ENCODE measurements at places on chromosomes 1 and 21.
A peak's percentile ranks its signal among the peaks of the same experiment; 100 is the strongest.

GRCh38 chr1:44820328-44821239 is 12.3 kb downstream of the BTBD19 start:
- DNase-seq, result no peak

DNA sequence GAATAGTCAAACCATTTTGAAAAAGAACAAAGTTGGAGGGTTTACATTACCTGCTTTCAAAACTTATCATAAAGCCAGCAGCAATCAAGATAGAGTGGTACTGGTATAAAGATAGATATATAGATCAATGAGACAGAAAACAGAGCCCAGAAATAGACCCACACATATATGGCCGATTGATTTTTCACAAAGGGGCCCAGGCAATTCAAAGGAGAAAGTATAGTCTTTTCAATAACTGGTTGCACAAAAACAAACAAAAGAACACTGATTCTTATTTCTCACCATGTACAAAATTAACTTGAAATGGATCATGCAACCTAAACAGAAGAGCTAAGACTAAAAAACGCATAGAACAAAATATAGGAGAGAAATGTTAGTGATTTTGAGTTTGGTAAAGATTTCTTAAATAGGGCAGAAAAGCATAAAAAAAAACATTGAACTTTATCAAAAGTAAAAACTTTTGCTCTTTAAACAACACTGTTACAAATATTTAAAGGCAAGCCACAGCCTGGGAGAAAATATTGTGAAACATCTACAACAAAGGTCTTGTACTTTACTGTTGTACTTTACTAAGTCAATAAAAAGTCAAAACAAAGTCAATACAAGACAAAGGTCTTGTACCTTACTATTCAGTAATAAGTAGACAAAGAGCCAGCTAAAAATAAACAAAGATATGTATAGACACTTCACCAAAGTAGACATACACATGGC is 50.2 kb downstream of the ST3GAL3 start:
- DNase-seq, result peak; percentile 17

GRCh38 chr1:12776801-12777557 is 3.4 kb downstream of the PRAMEF12 start:
- DNase-seq, result no peak

- DNase-seq, result no peak
Measured at GRCh38 chr1:24609949-24610517, 33.1 kb upstream of the SRRM1 start.

DNA sequence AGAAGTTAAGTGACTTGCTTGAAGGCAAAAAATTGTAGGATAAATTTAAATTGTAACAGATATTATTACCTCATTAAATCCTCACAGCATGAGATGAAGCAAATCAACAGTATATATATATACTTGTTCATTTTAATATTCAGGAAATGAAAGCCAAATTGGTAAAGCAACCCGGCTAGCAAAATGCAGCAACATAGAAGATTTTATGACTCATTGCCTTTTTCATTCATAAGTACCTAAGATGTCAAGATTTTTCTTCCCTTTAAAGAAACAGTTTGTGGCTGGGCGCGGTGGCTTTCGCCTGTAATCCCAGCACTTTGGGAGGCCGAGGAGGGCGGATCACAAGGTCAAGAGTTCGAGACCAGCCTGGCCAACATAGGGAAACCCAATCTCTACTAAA is 190.5 kb upstream of the NRIP1 start:
- no peak for DNase-seq

- no peak for DNase-seq
Measured at GRCh38 chr1:182995894-182996293, 27.3 kb upstream of the LAMC1 start.

DNA sequence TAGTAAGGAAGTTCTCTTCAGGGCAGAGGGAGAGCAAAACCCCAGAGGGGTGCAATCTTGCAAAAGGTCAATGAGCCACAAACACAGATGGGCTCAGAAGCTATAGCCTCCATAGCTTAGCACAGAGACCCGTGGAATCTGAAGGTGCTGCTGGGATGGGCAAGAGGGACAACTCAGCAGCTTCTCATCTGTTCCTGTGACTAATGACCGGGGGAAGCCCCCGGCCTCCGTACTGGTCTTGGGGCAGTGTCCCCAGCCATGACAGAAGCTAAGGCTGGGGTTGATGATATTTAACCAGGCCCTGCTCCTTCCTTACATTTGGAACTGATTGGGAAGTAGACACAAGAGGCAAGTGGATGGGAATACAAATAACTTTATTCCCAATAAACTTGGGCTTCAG is 19.1 kb downstream of the EXOC8 start:
- no peak for DNase-seq

DNA sequence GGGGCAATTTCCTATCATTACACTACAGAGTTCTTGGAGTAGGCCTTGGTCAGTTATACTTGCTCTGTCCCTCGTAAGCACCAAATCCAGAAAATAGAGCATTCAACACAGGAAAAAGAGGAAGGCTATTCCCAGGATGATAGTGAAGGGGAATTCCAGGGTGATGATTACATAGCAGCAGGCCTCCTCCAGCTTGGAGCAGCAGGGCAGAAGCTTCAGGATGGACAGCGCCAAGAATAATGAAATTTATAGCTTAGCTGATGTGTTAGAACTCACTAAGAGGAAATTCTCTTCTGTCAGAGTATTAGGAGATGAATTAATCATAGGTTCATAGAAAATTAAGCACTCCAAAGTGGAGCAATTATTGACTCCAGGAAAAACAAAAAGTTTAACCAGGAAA is 10.8 kb upstream of the SMAP2 start:
- no peak for DNase-seq

- no peak for DNase-seq
Measured at GRCh38 chr21:23507501-23507900, 2099.8 kb downstream of the MRPL39 start.

- peak; percentile 53 for DNase-seq
Measured at GRCh38 chr1:47388891-47389238, 27.2 kb upstream of the FOXE3 start.

DNA sequence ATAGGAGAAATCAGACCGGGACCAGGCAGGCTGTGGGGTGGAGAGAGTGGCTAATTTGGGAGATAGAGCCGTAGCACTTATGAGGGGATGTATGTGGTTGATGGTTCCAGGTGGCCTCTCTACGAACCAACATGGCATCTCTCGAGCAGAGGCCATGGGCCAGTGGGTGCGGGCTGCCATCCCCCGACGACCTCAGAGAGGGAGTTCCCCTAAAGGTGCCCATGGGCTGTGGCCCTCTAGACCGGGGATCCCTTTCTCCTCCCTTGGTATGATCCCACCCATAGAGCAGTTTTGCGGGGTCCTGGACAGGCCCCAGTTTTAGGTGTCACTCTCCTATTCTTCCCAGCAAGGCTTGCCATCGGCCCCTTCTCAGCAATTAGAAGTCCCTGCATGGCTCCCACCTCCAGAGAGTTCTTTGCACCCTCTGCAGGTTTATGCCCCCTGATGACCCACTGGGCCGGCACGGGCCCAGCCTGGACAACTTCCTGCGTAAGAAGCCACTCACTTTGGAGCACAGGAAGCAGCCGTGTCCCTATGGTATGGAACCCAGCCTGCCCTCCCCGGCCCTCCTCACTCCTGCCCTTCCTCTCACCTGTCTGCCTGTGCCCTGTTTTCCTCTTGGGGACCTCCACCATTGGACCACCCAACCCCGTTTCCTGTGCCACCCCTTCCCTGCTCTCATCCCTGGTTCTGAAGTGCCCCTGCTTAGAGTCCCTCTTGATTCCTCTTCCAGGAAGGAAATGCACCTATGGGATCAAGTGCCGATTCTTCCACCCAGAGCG is 7.8 kb downstream of the ZC3H12A start:
- no peak for DNase-seq

GRCh38 chr1:246631426-246631825 is 65.2 kb downstream of the CNST start:
- DNase-seq, result no peak

DNA sequence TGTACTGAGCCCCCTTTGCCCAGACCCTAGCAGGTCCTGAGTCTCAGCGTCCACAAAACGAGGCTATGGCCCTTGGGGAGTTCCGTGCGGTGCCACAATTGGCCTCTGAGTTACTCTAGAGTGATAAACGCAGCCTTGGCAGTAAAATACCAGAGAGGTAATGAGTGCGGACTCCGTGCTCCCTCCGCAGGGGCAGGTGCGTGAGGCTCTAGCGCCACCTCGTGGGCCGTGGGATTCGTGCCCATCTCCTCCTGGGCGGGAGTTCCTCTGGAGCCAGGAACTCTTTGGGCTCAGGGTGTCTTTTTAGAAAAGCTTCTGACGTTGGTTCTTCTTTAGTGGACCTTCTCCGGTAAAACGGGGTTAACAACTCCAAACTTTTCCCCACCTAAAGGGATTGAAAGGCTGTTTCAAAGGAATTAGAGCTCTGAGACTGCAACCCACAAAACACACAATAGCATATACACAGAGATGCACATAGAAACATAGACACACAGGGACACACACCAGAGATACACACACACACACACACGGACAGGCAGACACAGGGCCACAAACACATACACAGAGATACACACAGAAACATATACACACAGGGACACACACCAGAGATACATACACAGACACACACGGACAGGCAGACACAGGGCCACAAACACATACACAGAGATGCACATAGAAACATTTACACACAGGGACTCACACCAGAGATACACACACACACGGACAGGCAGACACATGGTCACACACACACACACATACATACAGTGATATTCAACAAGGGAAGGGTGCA is 99.4 kb downstream of the KCNJ15 start:
- peak; percentile 66 for DNase-seq

DNA sequence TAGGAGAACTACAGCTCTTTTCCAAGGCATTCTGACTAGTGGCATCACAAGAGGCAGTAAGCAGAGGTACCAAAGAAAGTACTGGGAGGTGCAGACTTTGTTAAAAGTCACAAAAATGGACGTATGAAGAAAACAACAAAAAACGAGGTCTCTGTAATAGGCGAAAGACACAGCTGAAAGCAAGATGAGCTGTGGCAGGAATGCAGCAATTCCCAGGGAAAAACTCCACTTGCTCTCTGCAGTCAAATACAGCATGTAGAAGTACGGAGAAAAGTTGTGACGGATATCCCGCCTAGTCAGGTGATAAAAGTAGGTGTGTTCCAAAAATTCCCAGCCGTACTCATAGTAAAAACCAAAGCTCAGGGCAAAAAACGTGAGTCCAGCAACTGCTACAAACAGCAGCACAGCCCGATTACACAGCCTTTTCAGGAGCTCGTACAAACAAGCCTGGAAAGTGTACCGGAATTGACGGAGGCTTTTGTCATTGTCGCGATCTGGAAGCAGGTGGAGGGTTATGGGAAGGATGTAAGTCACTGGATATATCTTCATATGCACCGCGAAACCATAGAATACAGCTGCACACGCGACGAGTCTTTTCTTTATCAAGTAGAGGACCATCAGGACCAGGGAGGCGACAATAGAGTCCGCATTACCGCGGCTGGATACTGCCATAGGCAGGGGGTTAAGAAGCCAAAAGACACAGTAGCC is 979 bp downstream of the PIGM start:
- DNase-seq, result peak; percentile 34

GRCh38 chr21:36852864-36853263 is 113.6 kb downstream of the HLCS start:
- DNase-seq, result no peak

DNA sequence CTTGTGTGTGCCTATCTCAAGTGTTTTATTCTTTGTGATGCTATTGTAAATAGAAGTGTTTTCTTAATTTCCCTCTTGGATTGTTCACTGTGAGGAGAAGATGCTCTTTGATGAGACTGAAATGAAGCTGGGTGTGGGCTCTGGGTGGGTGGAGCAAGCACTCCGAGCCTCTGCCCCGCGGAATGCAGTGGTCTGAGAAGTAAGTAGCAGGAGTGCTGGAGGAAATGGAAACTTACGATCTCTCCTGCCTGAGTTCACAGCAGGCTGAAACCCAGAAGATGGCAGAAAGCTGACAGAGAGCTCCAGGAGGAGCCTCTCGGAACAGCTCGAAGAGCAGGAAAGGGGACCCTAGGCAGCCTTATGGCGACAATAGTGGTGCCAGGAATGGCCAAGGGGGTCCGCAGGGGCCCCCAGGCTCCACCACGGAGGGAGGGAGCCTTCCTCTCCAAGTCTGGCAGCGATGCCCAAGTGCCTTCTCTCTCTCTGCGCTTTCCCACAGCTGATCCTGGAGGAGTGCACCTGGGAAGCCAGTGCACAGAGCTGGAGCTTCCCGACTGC is 126.8 kb upstream of the COL6A1 start:
- no peak for DNase-seq

DNA sequence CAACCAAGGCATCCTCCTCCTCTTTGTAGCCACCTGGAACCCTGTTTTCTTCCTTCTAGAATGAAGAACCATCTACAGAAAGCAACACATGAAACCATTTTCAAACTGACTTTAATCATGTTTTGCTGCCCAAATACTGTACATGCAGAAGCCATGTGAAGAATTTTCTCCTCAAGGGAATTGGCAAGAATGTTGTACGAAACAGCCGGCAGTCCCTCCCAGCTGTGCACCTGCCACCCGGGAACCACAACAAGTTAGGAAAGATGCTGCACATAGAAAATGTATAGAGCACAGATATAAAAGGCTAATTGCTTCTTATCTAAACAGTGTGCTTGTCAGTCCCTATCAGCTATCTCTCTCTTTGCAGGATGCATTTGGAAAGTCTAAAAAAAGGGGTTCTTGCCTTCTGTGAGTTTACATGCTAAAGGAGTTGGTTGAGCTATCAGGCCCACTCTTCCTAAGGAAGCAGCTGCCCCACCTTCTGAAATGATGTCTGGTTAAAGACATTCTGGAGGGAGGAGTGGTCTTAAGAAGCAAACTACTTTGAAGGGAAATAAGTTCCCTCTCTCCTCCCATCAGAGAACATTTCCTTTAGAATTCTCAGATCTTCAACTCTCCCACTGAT is 44.8 kb downstream of the RIMS3 start:
- DNase-seq, result no peak

- DNase-seq, result no peak
Measured at GRCh38 chr1:94651076-94651475, 109.5 kb upstream of the F3 start.

GRCh38 chr1:18299441-18300338 is 181.0 kb upstream of the KLHDC7A start:
- peak; percentile 22 for DNase-seq

DNA sequence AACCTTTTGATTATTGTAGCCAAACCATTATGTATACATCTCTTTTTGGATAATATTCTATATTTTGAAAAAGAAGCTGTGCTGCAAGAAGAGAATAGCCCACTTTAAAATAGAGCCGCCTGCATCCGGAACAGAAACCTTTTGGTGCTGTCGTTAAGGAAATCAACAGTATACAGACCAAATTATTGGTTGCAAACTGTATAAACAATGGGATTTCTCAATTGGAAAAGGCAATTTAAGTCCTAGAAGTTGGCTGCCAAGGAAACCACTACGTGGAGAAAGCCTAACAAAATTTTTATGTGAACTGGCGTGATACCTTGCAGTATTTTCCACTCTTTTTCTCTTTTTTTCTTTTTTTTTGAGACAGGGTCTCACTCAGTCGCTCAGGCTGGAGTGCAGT is 25.8 kb downstream of the DESI2 start:
- DNase-seq, result no peak

All from A549 (cell line).